D341Med (cell line): ENCODE measurements at places on chromosomes 4 and X.

DNA sequence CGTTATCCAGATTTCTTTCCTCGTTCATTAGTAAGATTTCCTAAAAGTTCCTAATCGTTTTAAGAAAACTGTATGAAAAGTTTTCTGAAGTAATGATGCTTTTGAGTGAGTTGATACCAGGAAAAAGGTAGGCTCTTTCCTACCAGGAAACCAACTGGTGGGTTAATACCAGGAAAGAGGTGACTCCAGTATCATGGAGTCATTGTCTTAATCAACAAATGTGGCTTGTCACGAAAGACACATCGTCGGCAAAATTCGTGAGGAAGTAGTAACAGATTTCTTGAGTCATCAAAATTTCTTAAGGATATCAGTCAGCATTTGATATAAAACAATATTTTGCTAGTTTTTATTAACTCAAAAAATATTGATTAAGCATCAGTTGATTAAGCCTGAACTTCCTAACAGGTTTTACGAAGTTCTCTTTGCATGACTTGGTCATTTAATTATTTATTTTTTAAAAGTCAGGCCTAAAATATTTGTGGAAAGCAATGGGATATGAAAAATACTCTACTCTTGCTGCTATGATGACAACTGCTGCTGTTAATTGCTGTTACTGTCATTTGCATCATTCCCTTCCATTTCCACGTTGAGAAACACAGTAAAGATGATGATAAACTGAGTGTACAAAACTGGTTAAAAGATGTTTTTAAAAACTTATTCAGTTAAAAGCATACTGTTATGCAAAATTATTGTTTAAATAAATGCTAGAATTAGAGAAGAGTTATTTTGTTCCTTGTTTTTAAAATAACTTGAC, 3.2 kb upstream of the PPBP start:
- DNase-seq, result no peak

DNA sequence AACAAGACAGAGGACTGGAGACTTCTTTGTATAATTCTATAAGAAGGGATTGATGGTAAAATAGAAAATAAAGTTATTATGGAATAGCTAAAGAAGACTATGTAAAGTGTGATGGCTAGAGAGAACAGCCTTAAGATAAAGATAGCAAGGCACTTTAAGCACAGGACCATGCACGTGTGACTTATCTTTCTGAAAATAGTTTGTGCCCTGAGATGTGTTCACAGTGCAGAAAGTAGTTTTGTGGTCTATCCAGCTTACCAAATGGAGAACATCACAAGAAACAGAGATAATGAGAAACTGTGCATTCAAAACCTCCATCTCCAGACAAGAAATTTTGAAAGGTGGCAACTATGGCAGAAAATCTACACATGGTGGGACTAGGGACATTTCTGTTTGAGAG, 213.3 kb downstream of the PARM1 start:
- DNase-seq, result no peak

- DNase-seq, result no peak
Observed at GRCh38 chr4:147336252-147336651, 144.6 kb upstream of the EDNRA start.

DNA sequence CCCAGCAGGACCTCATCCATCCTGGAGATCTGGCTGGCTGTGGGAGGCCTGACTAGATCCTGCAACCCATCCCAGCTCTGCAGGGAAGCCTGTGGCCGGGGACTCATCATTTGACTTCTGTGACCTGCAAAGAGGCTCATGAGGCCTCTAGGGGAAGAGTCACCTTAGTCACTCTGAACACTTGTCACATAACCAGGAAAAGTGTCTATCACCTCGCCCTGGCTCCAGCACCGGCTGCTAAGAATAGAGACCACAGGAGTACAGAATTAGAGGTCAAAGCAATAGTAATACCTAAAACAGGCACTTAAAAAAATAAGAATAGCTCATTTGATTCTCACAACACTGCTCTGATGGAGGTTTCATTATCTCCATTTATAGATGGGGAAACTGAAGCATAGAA, 3.8 kb upstream of the NSG1 start:
- no peak for DNase-seq

DNA sequence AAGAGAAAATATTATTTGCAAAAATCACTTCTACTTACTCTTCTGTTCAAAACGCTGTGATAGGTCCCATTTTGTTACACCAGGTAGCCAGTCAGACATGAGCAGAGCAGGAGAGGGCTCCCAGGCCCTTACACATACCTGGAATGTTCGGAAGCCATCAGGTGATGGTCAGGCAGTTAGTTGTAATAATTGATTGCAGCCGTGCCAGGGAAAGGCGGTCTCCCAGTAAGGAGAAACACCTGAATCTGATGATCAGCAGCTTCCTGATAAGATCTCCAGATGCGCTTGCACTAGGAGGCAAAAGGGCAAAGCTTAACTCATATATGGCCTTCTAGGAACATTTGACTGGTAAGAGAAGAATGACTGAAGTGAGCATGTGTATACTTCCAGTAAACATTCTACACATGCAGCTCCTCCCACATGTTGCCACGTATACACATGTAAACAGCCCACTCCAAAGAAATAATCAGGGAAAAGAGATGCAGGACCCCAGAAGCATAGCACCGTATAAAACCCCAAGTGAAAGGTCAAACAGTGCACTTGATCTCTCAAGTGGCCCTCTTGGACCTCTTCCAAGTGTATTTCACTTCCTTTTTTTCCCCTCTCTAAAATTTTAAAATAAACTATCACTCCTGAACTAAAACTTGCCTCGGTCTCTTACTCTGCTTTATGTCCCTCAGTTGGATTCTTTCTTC, 1338.0 kb downstream of the FSTL5 start:
- no peak for DNase-seq

- no peak for DNase-seq
Observed at GRCh38 chr4:17534705-17535104, 19.7 kb downstream of the CLRN2 start.
